Activated CD4-positive, alpha-beta T cell treated with anti-CD3 and anti-CD28 coated beads for 36 hours (primary cell): ENCODE measurements at places on chromosomes 3 and 15.

DNA sequence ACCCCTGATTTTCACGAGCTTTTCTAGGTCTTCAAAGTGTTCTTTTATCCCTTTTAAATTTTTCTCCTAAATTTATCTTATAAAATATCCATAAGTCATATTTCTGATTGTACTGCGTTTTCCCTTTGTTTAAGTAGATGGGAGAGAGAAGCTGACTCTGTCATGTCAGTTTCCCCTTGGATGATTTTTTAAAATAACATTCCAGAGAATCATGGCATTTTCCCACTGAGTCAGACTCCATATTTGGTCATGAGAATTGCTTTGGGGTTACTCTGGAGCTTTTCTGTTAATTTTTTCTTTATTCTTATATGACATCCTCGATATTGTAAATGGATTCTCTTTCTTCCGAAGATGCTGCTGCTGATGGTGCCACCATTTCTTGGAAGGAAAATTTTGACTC lies 28.6 kb upstream of the UMPS start:
- no peak for DNase-seq

DNA sequence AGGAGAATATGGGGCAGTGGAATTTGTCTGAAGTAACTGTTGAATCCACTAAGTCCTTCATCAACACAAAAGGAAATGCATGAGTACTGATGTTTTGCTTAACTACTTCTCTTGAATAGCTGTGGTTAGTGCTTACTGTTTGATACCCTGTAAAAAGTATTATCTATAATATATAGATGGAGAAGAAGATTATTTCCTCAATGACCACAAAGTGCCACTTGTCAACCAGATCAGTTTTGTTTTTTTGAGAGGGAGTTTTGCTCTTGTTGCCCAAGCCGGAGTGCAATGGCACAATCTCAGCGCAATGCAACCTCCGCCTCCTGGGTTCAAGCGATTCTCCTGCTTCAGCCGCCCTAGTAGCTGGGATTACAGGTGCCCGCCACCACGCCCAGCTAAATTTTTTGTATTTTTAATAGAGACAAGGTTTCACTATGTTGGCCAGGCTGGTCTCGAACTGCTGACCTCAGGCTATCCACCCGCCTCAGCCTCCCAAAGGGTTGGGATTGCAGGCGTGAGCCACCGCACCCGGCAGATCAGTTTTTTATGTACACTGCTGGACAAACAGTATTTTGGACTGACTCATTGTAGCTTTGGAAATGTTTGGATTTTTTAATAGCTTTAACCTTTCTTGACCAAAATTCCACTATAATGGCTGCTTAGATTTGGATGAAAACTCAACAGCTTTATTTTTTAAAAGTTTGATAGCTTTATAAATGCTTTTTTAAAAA lies 1.5 kb upstream of the RPLP1 start:
- no peak for DNase-seq

GRCh38 chr15:68697711-68698690 lies 119.2 kb downstream of the CORO2B start:
- DNase-seq, result no peak

DNA sequence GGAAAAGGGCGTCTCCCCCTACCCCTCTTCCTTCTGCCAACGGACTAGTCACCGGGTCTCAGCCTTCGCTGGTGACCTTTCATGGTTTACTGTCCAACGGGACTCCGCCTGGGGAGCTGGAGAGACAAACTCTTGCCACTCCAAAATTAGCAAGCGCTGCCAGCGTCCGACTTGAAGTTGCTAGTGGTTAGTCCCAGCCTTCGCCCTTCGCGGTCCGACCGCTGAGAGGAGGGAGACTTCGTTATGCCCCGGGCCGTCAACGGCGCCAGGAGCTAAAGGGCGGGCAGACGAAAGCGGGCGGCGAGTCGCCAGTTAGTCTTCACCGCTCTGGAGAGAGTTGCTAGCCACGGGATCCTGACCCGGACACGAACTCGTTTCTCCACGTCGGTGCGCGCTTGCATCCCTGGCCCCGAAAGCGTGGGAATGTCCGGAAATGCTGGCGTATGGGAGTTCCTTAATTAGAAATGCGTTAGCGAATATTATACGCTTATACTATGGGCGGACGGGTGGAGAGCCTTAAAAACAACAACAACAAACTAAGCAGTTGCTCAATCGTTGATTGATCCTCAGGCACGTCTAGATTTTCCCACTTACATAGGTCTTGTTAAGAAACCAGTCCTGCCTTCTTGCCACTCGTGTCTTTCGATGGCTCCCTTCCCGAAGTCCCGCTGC lies 716 bp downstream of the SMC4 start:
- DNase-seq, result peak; percentile 49

DNA sequence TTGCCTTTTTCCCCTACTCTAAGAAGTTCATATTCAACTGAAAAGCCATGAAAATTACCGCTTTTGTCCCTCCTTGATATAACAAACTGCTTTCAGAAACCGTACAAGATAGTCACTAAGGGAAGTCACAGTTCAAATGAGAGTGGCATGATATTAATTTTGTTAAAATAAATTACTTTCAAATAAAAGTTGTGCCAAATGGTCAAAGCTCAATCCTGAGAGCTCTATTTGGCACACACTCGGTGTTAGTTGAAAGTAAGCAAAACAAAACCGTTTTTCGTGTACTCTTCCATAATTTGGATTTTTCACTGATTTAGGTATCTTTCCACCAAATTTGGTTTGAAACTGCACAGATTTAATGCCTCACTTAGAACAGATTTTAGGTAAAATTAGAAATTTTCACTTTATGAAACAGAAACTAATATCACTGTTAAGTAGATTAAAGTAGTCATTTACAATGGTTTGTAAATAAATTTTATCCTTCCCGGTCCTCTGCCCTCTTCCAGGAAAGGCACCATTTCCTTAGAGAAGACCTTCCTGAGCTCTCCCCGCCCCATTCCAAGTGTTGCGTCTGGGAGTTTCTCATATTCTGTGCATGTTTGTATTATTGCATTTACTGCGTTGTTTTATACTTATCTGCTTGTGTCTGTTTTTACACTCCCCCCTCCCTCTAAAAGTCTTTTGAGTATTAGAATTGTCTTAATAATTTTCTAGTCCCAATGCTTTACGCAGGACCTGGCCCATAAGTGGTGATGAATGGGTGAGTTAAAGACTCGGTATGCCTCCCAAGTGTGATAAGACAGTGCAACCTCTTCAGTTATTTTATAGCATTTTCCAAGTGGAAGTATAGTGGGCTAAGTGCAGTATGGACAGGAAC lies 853 bp downstream of the TCAIM start:
- DNase-seq, result no peak

DNA sequence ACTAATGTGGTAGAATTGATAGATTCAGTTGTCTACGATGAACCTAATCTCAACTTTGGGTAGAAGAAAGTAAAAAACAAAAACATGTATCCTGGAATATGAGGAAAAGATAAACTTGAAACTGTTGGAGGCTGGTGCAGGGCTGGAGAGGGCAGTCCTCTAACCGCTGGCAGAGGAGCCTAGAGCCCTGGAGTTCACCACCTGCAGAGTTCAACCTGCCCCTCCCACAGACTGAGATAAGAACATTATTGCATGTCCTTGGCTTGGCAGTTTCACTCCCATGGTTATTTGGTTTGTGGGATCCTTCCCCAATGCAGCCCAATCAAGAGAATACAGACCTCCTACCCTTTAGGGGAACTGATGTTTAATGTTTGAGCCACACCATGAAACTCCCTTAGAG lies 53.2 kb upstream of the GATM start:
- DNase-seq, result no peak

GRCh38 chr3:73729969-73730440 lies 105.3 kb upstream of the PDZRN3 start:
- DNase-seq, result no peak

DNA sequence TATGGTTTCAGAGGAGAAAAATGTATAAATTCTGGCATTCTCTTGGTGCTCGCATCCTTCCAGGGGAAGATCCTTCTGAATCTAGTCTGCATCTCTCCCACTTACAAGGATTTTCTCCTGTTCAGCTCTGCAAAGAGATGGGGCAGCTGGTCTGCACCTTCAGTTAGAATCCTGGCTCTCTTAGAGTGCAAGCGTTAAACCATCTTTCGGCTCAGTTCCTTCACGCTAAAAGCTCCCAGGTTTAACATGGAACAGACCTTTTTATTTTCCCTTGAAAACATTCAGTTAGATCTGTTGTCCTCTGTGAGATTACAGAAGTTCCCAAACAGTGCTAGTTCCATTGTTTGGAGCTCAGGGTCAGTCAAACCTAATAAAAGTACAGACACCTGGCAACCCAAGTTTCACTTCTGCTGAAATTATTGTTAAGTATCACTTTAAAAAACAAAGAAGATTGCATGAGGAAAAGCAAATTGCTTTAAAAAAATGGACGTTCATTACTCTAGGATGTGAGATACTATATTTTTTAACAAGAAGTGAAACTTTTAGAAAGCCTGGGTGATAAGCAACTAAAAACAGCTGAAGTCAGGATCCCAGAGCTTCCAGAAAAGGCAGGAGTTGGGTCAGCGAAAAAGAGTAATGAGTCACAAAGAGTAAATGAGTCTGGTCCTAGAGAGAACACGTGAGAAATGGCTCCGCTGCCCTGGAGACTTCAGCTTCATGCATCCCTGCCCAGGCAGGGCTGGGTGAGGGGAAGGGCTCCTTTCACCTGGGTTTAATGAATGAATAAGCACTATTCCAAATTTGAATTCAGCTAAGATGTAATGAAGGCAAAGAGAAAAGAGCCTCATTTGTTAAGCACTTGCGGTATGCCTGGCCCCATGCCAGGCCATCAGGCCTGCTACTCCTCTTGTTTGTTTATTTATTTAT lies 63.3 kb downstream of the ABTB1 start:
- DNase-seq, result no peak
